ENCODE measurements at places on chromosomes 7 and 10. TPM values are rescaled to one million over a fixed set of nuclear protein-coding genes. Genes with fewer than 3 reads are reported as not detected.

DNA sequence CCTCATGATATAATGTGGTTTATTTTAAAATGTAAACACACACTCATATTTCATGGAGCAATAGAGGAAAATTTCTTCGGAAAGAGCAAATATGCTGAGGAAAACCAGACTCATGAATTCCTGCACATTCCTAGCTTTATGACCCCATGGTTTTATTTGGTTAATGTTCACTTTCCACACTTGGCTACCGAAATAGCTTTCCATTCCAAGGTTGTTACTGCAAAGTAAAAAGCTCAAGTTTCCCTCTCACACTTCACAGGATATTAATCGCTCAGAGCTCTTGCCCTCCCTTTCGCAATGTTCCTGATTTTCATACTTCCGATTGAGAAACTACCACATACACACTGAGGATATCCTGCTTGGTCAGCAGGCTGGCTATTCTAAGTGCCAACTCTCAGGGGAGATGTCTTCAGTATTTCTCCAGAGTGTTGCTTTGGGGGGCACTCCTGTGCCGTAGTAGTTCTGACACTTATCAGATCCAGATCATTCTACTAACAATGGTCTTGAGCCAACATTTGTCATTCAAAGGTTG, 77.5 kb upstream of the STEAP1B start:
- H3K4me3 ChIP-seq, result no peak overlapping the region
- peaks cover 27% of the 10 kb centered on the region for H3K27me3 ChIP-seq
- no peak for DNase-seq
- no peak overlapping the region for H3K27ac ChIP-seq
- no peaks in the 10 kb centered on the region for H3K4me1 ChIP-seq
- H3K36me3 ChIP-seq, result no peaks in the 10 kb centered on the region

The FRMD4A gene
- 1.3 TPM for total RNA-seq

- H3K27me3 ChIP-seq, result peaks cover 9% of the 10 kb centered on the region
- H3K27ac ChIP-seq, result no peak overlapping the region
- no peak overlapping the region for H3K4me3 ChIP-seq
- no peaks in the 10 kb centered on the region for H3K4me1 ChIP-seq
- H3K36me3 ChIP-seq, result no peaks in the 10 kb centered on the region
- DNase-seq, result no peak
Measured at GRCh38 chr10:49577182-49577925, 32.8 kb upstream of the SLC18A3 start.

GRCh38 chr7:80654887-80655340, 16.5 kb downstream of the CD36 start:
- H3K4me1 ChIP-seq, result no peaks in the 10 kb centered on the region
- no peak for DNase-seq
- no peaks in the 10 kb centered on the region for H3K36me3 ChIP-seq
- no peak overlapping the region for H3K27ac ChIP-seq

The CFAP69 gene
- total RNA-seq, result 0.70 TPM

- H3K4me3 ChIP-seq, result no peak overlapping the region
- no peaks in the 10 kb centered on the region for H3K27me3 ChIP-seq
- no peak for DNase-seq
- H3K27ac ChIP-seq, result no peak overlapping the region
Measured at GRCh38 chr10:121518333-121518732, 79.9 kb downstream of the FGFR2 start.

GRCh38 chr10:6769704-6770417, 189.8 kb upstream of the PRKCQ start:
- DNase-seq, result no peak
- no peaks in the 10 kb centered on the region for H3K4me1 ChIP-seq
- peaks cover 7% of the 10 kb centered on the region for H3K27me3 ChIP-seq
- no peaks in the 10 kb centered on the region for H3K36me3 ChIP-seq
- H3K4me3 ChIP-seq, result no peak overlapping the region

The SLC29A4 gene
- 1.0 TPM for total RNA-seq

DNA sequence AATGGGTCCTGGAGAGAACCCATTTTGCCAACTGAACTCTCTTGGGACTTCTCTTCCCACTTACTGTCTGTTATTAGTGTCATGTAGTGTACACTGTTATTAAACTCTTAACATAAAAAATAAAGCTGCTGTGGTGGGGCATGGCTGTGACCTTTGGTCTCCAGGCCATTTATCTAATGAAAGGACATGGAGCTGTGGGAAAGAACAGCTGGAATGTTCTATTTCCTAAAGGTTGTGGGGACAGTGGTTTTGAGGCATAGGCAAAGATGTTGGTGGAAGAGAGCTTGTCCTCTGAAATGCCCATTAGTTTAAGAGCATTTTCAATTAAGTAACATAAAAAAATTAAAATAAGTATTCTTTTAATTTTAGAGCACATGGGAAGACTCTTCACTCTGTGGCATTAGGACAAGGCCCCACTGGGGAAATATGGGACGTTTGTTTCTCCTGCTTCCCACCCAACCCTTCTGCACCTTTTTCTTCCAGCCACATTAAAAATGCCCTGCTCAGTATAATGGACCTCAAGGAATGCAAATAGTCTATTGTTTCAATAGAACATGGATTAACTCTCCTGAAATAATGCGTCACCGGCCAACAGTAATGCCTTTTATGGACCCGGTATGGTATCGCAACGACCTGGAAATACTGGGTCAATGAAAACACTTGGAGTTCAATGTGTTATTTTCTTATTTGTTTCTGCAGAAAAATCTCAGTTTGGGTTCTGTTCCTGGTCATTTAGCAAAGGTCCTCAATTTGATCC, 149.6 kb downstream of the BUB3 start:
- H3K4me1 ChIP-seq, result no peaks in the 10 kb centered on the region
- H3K27me3 ChIP-seq, result no peaks in the 10 kb centered on the region
- H3K27ac ChIP-seq, result no peak overlapping the region
- H3K36me3 ChIP-seq, result no peaks in the 10 kb centered on the region
- no peak for DNase-seq

The GSTK1 gene
- 176 TPM for total RNA-seq

DNA sequence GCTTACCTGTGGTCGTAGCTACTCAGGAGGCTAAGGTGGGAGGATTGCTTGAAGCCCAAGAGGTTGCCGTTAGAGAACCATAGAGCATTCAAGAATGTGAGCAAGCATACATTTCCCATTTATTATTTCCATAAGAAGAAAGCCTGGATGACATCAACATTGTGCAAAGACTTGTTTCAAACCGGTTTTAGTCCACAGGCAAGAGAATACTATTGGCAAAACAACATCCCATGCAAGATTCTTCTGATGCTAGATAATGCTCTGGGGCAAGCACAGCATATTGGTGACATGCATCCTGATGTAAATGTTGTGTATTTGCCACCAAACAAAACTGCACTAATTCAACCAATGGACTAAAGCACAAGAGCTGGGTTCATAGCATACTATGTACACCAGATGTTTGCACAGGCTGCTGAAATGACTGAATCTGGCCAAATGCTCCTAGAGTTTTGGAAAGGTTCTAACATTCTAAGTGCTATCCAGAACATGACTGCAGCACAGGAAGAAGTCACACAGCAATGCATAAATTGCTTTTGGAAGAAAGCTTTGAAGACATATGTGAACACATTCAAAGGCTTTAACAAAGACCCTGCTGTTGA, 42.6 kb downstream of the OTUD1 start:
- H3K36me3 ChIP-seq, result no peaks in the 10 kb centered on the region
- H3K4me3 ChIP-seq, result no peak overlapping the region
- no peaks in the 10 kb centered on the region for H3K4me1 ChIP-seq

- no peaks in the 10 kb centered on the region for H3K4me1 ChIP-seq
- H3K27me3 ChIP-seq, result no peaks in the 10 kb centered on the region
- no peak overlapping the region for H3K4me3 ChIP-seq
- no peak overlapping the region for H3K27ac ChIP-seq
- no peak for DNase-seq
- H3K36me3 ChIP-seq, result peaks cover 2% of the 10 kb centered on the region
Measured at GRCh38 chr10:132748545-132749370, 37.2 kb downstream of the NKX6-2 start.

The NPFFR1 gene
- total RNA-seq, result not detected

DNA sequence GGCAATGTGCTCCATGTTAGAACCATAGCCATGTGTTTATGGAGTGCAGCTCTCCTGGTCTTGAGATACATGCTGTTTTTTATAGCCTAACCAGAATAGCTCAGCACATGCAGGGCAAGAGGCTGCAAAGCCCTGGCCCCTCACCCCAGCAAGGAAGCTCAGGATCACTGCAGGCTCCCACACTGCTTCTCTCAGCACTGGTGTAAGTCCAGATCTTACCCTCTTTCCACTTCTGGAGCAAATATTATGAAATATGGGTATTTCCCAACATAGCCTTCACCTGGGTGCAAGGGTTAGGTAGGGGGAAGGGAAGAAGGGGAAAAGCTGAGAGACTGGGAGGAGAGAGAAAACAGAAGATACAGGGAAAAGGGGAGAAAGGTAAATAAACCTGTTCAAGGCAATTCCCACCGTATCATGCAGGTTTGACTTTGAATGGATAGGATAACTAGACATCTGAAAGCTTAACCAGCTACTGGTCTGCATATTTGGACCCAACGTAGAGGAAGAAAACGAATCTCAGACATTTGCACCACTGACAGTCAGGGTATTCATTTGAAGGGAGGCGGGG, 19.7 kb downstream of the SKIDA1 start:
- H3K36me3 ChIP-seq, result no peaks in the 10 kb centered on the region
- H3K27ac ChIP-seq, result no peak overlapping the region
- DNase-seq, result no peak
- H3K4me3 ChIP-seq, result no peak overlapping the region
- peaks cover 25% of the 10 kb centered on the region for H3K27me3 ChIP-seq

The CEP55 gene
- 67.8 TPM for total RNA-seq

- DNase-seq, result no peak
- peak overlapping the region; percentile 9 for H3K4me3 ChIP-seq
- no peaks in the 10 kb centered on the region for H3K27me3 ChIP-seq
- peaks cover 92% of the 10 kb centered on the region for H3K4me1 ChIP-seq
- peak overlapping the region; percentile 91 for H3K27ac ChIP-seq
- peaks cover 82% of the 10 kb centered on the region for H3K36me3 ChIP-seq
Measured at GRCh38 chr7:130930681-130931080, 196.7 kb upstream of the KLF14 start.

The CARD11 gene
- 118 TPM for total RNA-seq

The EN2 gene
- total RNA-seq, result not detected

The RNLS gene
- 4.3 TPM for total RNA-seq

DNA sequence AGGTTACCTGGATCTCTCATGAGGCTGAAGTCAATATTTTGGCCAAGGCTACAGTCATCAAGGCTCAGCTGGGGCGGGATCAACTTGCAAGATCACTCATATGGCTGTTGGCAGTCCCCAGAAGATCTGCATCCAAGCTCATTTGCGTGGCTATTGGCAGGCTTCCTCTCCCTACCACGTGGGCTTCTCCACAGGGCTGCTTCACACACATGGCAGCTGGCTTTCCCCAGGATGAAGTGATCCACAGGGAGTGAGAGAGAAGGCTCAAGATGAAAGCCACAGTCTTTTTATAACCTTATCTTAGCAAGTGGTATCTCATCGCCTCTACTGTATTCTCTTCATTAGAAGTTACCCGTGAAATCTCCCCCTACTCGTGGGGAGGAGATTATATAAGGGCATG, 167.4 kb downstream of the TMEM26 start:
- no peaks in the 10 kb centered on the region for H3K36me3 ChIP-seq
- no peak for DNase-seq
- no peak overlapping the region for H3K4me3 ChIP-seq
- no peaks in the 10 kb centered on the region for H3K27me3 ChIP-seq
- H3K4me1 ChIP-seq, result peaks cover 15% of the 10 kb centered on the region

GRCh38 chr7:148114804-148115203, 475.8 kb upstream of the C7orf33 start:
- peaks cover 2% of the 10 kb centered on the region for H3K27me3 ChIP-seq
- H3K36me3 ChIP-seq, result no peaks in the 10 kb centered on the region
- no peak for DNase-seq
- H3K4me3 ChIP-seq, result no peak overlapping the region
- no peak overlapping the region for H3K27ac ChIP-seq

The TYW1B gene
- 3.5 TPM for total RNA-seq

The FAM241B gene
- total RNA-seq, result 6.3 TPM

GRCh38 chr7:13155188-13155587, 467.8 kb downstream of the ARL4A start:
- H3K36me3 ChIP-seq, result no peaks in the 10 kb centered on the region
- H3K27ac ChIP-seq, result no peak overlapping the region
- H3K27me3 ChIP-seq, result peaks cover 2% of the 10 kb centered on the region
- peaks cover 7% of the 10 kb centered on the region for H3K4me1 ChIP-seq

The WNT2 gene
- not detected for total RNA-seq

DNA sequence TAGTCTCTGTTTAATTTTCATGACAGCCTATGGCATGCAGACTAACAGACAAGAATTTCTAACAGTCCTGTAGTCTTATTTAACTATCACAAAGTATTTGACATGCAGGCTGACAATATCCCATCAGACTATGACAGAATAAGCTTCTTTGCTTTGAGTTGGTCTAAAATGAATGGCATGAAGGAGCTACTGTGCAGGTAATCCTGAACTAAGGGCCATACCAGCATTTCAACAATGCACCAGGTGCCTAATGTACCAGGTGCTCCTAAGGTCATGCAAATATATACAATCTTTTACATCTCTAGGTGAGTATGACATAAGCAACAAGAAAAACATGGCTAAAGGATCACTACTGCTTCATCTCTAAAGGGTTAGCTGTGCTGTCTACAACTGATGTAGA, 13.6 kb upstream of the MSS51 start:
- no peak overlapping the region for H3K27ac ChIP-seq
- H3K36me3 ChIP-seq, result peaks cover 12% of the 10 kb centered on the region
- no peak overlapping the region for H3K4me3 ChIP-seq
- H3K27me3 ChIP-seq, result no peaks in the 10 kb centered on the region
- peaks cover 2% of the 10 kb centered on the region for H3K4me1 ChIP-seq

- H3K4me1 ChIP-seq, result peaks cover 18% of the 10 kb centered on the region
- DNase-seq, result peak; percentile 44
Measured at GRCh38 chr10:50552771-50553535, 70.8 kb downstream of the SGMS1 start.

DNA sequence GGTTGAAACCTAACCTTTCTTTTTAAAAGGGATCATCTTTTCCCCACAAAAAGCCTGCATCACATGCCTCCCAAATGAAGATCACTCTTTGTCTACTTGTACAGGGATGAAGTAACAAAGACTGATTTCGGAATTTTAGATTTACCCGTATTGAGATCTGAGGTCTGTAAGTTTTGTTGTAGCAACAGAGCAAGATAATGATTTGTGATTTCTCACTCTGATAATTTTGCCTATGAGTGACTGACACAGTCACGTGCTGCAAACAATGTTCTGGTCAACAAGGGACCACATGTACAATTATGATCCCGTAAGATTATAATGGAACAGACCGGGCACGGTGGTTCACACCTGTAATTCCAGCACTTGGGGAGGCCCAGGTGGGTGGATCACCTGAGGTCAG, 31.3 kb downstream of the ARL5B start:
- H3K27me3 ChIP-seq, result peaks cover 2% of the 10 kb centered on the region
- H3K4me1 ChIP-seq, result no peaks in the 10 kb centered on the region
- no peak overlapping the region for H3K4me3 ChIP-seq
- no peak overlapping the region for H3K27ac ChIP-seq
- DNase-seq, result no peak

DNA sequence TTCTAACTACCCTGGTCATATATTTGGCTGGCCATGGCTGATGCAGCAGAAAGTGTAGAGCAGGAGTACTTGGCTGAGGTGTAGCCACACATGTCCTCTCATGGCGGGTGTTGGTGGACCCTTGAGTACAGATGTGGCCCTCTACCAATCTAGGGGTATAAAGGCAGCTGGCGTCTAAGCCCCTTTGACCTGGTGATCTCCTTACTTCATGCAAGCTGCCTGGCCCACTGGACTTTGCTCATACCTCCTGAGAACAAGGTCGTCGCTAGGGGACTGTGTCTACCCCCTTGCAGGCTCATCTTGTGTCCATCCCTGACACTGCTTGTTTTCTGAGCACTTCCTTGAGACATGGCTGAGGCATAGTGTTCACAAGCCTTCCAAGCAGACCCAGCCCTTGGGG, 287.8 kb downstream of the RPS24 start:
- no peak overlapping the region for H3K4me3 ChIP-seq
- no peak for DNase-seq
- no peak overlapping the region for H3K27ac ChIP-seq
- peaks cover 17% of the 10 kb centered on the region for H3K4me1 ChIP-seq

The CLCN1 gene
- total RNA-seq, result 0.09 TPM

The AGMO gene
- total RNA-seq, result not detected
